GDM1 (cell line): ENCODE measurements at places on chromosomes 1 and 21.

- no peak for DNase-seq
Observed at GRCh38 chr1:18645747-18646090, 15.1 kb downstream of the PAX7 start.

GRCh38 chr1:41767534-41768525 lies 150.9 kb downstream of the HIVEP3 start:
- DNase-seq, result no peak

GRCh38 chr1:230313453-230314141 lies 112.5 kb downstream of the PGBD5 start:
- DNase-seq, result no peak

DNA sequence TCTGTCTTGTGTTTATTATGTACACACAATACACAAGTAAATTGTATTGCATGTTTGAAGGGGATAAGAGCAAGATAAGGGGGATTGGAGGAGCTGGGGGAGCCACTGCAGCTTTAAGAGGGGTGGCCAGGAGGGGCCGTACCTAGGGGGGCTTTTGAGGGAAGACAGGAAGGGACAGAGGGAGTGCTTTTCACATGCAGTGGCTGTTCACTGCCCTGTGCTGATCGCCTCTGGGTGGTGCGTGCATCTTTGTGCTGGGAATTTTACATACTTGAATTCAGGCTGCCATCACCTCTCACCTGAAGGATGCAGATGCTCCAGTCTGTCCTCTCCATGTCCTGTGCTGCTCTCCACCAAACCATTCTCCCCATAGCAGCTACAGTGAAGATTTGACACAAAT lies 179.5 kb downstream of the PTPRU start:
- DNase-seq, result no peak

GRCh38 chr21:36320421-36321324 lies 676 bp downstream of the MORC3 start:
- DNase-seq, result no peak

DNA sequence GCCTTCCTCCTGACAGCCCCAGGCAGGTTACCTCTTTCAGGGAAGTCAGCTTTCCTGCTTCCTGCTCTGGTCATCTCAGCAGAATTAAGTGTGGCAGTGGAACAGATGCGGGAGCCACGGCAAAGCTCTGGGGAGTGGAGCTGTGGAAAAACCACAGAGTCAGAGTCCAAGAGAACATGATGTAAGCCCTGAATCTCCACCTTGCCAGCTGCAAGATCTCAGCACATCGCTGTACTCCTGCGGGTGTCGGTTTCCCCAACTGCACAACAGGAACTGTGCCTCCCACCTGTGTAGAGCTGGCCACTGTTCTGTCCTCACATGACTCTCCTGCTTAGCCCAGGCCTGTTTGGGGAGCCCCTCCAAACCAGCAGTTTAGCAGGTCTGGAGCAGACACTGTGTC lies 123.7 kb downstream of the MATN1 start:
- DNase-seq, result no peak

DNA sequence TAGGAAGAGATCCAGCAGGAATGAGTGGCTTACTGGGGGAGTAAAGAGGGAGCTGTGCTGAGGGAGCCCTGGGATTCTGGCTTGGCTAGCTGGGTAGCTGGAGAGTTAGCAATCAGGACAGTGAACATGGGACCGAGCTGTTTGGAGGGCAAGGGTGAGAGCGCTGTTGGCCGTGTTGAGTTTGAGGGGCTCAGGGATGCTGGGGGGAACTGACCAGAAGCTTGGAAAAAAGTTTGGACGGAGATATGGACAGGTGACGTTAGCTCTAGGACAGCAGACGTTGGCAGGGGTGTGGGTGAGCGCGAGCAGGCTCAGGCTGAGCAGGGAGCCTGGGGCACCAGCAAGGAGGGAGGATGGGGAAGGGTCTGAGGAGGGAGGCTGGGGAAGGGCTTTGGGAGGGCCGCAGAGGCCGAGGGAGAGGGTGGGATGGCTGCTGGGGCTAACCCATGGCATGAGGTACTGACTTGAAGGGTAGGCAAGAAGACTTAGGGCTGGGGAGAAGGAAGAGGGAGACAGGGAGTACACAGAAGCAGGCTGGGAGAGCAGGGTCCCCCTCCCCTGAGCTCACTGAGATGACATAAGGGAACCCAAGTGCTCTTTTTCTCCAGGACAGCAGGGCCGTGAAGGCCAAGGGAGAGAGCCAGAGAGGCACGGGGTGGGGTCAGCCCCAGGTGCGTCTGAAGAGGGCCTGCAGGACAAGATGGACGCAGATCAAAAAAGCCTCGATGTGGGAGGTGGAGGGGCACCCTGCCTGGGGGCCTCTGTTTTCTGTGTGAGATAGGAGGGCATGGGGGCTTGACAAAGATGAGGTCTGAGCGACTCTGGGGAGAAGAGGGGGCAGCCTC lies 8.2 kb downstream of the SH2D2A start:
- DNase-seq, result no peak

DNA sequence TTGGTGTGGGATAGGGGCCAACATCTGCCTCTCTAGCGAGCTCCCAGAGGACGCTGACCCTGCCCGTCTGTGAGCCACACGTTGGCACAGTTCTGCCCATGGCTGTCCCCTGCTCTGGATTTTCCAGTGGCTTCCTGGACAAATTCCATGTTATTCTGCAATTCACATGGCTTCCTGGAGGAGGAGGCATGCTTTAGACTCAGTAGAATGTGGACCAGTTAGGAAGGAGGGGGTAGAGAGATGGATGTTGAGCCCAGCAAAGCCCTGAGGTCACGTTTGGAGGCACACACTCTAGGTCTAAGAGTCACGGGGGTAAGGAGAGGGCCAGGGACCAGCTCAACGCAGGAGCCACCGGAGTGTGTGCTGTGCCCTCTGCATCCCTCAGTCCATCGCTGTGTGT lies 12.2 kb downstream of the COL8A2 start:
- DNase-seq, result no peak

GRCh38 chr1:10694274-10694632 lies 102.2 kb downstream of the CASZ1 start:
- DNase-seq, result peak; percentile 28

DNA sequence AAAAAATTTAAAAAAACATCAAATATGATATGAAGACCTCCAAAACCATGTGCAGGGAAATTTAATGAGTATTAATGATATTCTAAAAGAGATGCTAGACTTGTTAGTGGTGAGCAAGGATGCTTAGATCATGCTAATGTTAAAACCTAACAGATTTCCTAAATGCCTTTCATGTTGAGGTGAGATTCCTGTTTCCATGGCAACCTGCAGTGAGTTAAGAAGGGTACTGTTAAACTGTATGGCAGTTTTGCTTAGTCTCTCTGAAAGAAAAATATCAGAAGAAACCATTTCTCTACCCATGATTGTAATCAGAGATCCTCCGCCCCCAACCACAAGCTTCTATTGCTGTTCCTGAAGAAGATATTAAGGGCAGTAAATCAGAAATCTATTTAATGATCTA lies 321.6 kb upstream of the LRRC7 start:
- DNase-seq, result no peak

DNA sequence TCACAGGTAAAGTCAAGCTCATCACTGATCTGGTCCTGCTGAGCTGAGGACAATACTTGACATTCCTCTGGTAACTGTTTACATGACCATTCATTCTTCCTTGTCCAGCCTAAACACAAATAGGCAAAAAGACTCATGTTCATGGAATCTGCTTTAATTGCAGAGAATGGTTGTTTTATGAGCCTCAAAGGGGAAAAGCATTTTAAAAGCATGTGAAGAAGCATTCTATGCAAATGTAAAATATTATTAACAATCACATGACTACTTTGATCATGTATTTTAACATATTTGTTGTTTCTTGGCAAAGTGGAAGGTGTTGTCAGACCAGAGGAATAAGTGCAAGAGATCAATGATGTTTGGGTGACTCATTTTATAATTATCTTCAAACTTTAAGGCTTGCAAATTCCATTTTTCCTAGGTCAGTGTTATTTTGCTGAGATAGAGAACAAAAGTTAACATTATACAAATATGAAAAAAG lies 133.7 kb downstream of the RUNX1 start:
- no peak for DNase-seq

DNA sequence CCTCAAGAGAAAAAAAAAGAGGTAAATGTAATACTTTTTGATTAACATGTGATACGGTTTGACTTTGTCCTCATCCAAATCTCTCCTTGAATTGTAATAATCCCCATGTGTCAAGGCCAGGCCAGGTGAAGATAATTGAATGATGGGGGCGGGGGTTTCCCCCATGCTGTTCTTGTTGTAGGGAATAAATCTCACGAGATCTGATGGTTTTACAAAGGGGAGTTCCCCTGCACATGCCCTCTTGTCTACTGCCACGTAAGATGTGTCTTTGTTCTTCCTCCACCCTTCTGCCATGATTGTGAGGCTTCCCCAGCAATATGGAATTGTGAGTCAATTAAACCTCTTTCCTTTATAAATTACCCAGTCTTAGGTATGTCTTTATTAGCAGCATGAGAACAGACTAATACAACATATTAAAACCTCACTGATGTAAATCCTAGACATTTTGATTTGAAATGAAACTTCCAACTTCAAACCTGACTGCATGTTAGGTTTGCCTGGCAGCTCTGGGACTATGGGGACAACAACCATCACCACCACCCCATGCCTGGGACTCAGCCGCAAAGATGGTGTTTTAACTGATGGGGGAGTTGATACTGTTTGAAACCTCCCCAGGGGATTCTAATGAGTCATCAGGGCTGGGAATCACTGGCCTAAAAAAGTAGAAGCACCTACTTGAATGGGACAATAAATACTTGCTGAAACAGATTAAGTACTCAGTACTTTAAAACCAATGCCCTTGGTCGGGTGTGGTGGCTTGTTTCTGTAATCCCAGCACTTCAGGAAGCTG lies 32.8 kb upstream of the BACH1 start:
- no peak for DNase-seq

GRCh38 chr1:103790172-103790571 lies 40.5 kb downstream of the AMY1C start:
- DNase-seq, result no peak

- no peak for DNase-seq
Observed at GRCh38 chr1:43056460-43056859, 97.8 kb upstream of the SLC2A1 start.
